ENCODE measurements at places on chromosomes 3 and 15.

- DNase-seq = no peak
These were observed 87.0 kb upstream of the LRTM1 start for GRCh38 chr3:55014906-55015305.

- DNase-seq = no peak
These were observed 164.5 kb downstream of the IGF1R start for GRCh38 chr15:98812716-98813446.

DNA sequence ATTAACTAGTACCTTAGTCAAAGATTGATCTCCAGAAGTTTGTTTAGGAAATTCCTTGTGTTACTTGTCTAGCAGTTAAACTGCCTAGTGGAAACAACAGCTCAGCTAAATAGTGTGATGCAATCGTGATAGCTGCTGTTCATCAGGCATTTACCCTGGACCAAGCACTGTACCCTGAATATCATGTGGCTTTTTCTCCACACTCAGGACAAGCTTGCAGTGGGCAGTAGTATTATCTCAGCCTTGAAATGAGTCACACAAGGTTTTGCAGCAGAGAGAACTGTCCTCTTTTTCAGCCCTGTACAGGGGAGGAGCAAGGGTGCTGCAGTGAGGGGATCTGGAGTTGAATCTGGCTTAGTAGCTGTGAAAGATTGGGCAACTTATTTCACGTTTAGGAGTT, 208.4 kb downstream of the TP63 start:
- DNase-seq = no peak

- no peak for DNase-seq
These were observed 7.2 kb downstream of the SPG21 start for GRCh38 chr15:64982472-64982871.

DNA sequence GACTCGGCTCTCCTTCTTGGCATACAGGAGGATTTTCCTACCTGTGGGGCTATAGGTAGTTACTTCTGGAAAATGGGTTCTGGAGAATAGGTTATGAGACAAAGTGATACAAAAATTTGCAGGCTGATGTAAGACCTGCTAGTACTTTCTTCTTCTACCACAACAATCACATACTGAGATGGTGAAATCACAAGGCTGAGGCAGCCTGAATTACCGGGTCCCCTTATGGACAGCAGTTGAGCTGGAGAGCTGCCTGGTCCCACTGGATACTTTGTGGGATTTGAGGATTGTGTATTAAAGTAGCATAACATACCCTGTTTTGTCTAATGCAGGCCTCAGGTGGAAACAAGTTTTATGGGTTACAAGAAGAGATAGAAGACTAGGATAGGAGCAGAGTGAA, 86.5 kb upstream of the FAM98B start:
- DNase-seq = no peak

- no peak for DNase-seq
These were observed 23.5 kb downstream of the B3GALNT1 start for GRCh38 chr3:161081633-161082032.

DNA sequence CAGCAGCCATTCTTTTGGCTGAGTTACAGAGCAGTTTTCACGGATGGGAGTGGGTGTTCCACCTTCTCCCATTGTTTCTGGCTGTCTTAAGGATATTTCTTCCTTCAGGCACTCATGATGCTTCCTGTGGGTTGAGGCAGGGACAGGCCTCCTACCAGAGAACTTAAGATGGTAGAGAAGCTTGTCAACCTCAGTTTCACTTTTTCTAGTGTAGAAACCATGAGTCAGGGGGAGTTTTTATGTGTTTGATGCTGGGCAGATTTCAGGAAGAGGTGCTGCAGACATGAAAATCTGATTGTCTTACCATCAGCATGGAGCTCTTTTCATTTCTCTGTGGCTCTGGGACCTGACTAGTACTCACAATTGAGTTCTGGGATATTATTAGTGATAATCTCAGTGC, 48.7 kb upstream of the VEPH1 start:
- DNase-seq = no peak

DNA sequence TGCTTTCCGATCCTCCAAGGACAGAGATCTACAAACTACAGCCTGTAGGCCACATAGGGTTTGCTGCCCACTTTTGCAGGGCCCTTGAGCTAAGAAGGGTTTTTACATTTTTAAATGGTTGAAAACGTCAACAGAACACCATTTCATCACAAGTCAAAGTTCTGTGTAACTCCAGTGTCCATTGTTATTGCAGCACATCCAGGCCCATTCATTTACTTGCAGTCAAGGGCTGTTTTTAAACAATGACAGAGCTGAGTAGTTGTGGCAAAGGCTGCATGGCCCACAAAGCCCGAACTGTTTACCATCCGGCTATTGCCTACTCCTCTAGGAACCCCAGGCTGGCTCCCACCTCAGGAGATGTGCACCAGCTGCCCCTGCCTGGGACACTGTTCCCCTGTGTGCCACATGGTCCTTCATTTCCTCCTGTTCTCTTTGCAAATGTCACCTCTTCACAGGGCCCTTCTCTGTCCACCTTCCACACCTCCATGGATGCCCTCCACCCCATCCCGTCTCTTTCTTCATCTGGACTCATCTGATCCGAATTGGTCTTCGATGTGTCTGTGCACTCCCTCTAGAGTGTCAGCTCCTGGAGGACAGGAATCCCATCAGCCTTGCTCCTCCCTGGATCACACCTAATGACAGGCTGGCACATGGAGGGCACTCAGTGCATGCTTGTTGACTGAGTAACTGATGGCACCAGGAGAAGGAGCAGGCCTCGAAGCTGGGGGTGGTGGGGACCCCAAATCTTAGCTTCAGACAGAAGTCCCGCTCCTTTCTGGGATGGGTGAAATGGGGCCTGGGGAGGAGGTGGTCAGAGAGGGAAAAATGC, 69.5 kb upstream of the IQSEC1 start:
- no peak for DNase-seq

DNA sequence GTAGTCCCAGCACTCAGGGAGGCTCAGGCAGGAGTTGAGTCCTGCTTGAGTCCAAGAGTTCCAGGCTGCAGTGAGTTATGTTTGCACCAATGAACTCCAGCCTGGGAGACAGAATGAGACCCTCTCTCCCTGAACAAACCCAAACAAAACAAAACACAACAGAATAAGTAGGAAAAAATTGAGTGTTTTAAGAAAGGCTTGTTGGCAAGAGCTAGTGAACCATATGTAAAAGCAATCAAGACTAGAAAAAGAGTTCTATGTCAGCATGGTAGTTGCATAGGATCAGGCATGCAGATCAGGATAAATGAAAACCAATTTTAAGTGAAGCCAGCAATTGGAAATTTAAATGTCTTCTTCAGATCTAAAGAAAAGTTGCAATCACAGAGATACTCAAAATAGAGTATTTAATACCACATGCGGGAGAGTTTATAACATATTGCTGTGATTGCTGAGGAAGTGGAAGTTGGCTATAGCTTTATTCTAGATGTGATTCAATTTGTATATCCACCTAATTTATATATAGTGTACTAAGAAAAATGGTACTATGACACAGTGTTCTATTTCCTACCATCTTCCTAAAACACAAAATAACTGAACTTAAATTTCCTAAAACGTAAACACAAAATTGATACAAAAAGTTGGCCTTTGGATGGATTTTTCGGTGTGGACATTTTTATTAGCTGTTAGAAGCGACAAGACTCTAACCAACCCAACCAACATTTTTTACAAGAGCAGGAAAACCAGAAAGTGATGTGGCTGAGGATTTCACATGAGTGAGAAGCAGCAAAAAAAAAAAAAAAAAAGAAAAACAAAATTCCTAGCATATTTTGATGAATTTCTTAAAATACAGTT, 101.9 kb upstream of the ROBO1 start:
- no peak for DNase-seq

GRCh38 chr3:157081626-157082210, 78.2 kb downstream of the CCNL1 start:
- DNase-seq = peak; percentile 69

DNA sequence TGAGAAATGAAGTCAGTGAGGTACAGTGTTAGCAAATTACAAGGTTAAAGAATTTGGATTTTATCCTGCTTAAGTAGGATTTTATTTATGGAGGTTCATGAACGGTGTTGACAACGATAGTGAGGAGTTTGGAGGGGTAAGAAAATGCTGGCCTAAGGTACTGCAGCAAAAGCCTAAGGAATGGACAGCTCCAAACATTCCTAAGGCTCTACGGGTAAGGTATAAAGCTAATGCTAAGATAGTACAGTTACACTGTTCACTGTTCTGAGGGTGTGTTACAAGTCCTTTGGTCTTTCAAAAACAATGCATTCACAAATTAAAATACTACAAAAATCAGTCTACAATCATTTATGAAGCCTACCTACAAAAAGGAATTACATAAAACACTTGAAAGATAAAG, 7.3 kb downstream of the MTMR10 start:
- DNase-seq = no peak

DNA sequence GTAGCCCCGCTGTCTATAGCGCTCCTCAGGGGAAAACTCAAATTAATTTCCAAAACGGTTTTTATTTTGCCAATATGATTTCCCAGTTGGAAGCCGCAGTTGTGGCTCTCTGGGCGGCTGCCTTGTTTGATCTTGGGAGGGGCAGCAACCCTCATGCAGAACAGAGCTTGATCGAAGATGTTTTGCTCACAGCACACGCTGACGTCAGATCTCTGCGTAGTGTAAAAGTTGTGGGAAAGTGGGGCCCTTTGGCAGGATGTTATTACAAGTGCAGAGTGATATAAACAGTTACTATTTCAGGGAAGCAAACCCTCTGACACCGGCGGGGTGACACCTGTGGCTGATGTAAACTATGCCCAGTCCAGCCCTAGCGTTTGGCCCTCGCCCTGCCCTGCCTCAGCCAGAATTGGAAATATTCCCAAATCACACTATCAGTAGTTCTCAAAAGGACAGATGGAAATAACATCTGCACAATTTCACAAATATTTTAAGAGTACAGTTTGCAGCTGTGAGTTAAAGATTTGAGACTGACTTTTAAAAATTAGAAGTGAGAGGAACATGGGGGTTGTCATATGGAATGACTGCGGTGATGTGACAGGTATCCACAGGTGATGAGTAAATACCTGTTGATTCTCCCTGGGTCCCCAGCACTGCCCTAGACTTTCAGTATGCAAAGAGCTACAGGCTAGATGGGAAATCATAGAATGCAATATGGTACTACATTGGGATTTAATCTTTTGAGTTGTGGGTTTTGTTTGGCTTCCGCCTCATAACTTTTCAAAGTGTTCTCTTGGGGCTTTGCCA, 1.7 kb downstream of the SYNM start:
- no peak for DNase-seq

DNA sequence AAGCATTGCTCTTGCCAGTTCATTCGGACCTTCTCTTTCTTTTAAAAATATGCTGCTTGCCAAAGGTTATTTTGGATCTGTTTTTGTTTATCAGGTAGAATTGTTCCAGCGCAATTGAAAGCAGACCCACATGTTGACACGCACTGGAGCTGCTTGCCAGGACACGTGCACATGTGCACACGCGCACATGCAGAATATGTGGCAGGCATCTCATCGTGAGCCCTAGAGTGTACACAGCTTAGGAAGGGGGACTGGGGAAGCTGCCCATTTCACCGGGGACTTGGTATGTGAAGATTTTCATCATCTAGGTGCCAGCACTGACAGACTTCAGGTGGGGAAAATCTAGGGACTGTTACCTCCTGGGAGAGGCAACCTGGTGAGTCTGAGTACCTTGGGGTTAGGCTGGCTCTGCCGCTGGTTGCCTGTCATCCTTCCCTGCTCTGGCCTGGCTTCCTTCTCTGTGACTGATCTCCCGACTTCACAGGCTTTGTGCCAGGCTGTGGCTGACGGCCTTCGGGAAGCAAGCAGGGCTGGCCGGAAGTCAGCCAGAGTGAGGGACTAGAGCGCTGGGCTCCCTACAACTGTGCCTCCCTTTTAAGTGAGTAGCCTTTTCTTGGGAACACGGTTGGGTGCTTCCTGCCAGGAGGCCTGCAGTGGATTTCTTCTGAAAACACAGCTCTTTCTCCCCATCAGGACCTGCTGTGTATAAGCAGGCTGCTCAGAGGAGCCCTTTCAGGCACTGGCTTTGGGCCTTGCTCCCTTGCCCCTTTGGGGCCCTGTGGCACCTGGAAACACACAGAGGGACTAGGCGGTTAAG, 129.3 kb downstream of the EEFSEC start:
- DNase-seq = no peak

- DNase-seq = peak; percentile 59
These were observed 25.1 kb upstream of the UTS2B start for GRCh38 chr3:191355406-191355805.

DNA sequence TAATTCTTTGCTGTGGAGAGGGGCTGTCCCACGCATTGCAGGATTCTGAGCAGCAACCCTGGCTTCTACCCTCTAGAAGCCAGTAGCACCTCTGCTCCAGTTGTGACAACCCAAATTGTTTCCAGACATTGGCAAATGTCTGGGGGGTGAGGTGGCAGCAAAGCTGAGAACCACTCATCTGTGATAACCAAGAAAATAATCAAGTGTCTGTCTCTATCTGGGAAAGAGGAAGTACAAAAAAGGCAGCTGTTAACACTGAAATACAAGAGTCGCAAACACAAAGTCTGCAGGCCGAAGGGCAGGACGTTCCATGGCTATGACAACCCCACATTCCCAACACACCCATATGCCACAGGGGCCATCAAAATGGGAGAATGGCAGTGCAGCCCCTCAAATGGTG, 42.2 kb upstream of the GNB5 start:
- DNase-seq = peak; percentile 43

DNA sequence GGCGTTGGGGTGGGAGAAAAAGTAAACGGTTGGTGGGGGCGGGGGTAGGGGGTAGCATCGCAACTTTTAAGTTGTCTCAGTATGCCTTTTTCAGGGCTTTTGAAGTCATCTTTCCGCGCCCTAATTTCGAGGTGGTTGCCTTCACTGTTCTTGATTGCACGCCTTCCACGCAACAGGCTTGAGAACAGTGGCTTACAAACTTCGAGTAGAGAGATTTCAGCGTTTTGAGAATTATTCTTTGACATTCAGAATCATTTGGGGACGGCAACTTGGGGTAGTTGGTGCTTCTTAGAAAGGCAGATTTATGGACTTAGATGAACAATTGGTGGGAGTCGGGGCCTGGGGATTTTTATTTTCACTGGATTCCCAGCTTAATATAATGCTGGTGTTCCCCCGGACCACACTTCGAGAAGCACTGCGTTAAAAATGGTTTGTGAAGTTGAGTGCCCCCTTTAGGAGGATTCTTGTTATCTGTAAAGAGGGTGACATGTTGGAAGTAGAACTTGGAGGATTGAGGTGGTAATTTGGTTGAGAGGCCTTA, 880 bp downstream of the PPP4R2 start:
- DNase-seq = no peak

- DNase-seq = no peak
These were observed 90.7 kb upstream of the AGTR1 start for GRCh38 chr3:148606979-148607378.

All from GM06990 (cell line).